ENCODE measurements at places on chromosomes 3 and 15. TPM values are rescaled to one million over a fixed set of nuclear protein-coding genes. Genes with fewer than 3 reads are reported as not detected.

CCDC13 gene
- not detected for total RNA-seq

DNA sequence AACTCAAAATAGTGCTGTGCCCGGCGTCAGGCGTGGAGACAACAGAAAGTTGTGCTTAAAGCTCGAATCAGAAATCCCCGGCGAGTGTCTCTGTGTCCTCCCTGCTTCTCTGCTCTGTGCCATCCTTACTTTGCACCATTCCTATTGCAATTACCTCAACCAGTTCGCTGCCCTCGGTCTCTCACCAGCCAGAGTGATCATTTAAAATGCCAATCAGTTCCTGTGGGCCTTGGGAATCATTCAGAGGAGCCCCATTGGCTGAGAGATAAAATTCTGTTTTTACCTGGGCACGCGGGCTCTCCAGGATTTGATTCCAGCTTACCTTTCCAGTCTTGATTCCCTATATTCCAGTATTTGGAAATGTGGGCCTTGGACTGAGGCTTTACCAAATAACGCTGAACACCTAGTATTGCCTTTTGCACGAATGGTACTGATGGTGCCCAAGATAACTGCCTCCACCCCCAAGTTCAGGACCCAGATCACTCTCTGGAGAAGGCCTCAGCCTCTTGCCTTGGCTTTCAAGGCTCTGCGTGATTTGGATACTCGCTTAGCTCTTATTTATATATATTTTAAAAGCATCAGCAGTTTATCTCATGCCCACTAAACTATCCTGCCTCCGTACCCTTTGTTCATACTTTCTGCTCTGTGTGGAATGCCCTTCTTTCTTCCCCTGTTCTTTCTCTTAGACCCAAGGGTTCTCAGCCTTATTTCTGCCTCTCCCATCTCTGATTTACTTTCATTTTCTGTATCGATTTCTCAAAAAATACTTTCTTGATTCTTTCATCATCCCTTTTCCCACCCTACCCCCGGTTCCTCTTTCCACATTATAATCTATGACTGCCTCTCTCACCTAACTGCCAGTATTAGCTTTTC is 863 bp downstream of the PSMA4 start:
- no peak for DNase-seq

DNA sequence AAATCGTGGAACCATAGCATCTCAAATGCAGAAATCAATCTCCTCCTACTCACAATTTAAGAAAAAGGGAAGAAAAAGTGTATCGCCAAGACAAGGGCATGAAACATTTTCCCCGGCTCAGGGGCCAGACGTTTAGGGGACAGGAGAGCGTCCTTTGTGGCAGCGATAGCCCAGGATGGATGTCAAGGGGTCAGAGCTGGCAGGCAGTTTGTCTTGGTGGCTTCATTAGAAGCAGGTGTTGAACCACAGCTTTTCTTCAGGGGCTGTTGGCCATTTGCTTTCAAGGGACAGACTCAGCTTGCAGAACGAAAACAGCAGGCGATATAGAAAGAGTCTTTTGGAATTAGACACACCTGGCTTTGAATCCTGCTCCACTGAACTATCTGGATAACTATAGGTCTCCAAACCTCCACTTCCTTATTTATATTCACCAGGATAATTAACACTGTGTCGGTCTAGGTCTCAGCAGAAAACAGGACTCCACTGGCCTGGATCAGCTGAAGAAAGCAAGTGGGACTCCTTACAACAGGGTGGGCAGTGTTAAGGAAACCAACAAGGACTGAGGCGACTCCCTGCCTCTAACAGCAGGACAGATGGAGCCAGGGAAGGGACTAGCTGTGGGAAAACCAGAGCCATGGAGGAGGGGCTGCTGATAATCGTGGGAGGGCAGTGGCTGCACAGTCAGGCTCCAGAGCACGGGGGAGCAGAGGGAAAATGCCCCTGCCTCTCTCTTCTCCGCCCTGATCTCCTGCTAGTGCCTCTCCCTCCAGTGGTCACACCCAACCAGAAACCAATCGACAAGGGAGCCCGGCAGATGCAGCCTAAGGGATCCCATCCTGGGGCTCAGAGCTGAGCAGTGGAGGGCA is 123.6 kb downstream of the LIPC start:
- DNase-seq: no peak

DNA sequence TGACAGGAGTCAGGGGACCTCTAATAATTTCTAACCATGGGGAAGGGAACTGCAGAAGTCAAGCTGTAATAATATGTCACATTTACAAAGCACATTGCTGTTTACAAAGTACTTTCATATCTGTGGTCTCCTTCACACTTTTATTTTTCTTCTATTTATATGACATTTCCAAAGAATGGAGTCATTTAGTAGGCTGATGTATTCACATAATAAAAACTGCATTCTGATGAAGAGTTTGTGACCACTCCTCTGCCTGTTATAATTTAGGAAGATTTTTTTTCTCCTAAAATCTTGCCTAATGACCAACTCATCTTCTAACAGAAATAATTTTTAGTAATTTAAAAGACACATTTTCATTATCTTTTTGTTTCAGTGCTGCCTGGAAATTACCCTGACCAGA is 272.2 kb upstream of the VEPH1 start:
- no peak for DNase-seq

DNA sequence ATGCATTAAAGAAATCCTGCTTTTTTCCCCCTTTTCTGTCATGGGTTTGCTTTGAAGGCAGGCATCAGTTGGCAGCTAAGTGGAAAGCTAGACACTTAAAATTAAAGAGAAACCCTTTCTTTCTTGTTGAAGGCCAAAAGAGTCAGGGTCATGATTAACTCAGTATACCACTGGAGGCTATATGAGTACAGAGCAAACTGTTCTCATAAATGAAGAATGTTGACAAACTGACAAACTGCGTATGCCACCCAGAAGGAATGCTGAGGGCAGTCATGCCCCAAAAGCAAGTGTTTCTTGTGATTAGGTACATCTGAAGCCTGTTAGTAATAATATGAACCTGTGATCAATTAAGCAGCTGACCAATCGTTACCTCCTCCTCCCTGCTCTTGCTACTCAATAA is 43.6 kb upstream of the COL6A6 start:
- no peak for DNase-seq

All from left cardiac atrium (tissue), 4 donors.